ENCODE measurements at places on chromosomes 6 and 20.
A peak's percentile ranks its signal among the peaks of the same experiment; 100 is the strongest.

DNA sequence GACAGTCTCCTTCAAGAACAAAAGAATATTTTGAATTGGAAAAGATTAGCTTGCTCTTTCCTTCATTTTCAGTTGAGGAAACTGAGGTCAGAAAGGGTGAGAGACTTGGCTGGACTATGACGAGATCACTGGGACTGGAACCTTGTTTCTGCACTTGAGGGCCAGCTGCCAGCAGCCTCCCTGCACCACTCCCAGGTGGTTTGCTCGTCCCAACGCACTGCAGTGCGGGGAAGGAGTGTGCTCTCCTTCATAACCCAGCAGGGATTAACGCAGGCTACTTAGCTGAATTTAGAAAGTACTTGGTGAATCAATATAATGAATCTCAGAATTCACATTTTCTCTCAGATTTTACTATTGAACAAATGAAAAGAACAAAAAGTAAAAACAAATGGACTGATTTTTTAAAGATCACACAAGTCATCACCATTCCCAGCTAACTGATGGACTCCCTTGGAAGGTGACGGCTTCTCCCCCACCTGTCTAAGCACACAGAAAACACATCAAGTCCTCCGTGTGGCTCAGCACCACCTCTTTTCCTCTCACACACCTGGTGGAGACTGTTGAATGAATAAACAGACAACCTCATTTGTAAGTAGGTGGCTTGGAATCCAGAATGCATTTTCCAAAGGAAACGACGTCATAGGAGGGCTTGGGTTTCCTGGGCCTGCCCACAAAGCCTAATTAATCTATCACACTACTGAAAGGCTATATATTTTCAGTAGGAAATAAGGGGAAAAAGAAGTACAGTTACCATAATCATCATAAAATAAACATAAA, 121.0 kb downstream of the QRSL1 start:
- DNase-seq = no peak

DNA sequence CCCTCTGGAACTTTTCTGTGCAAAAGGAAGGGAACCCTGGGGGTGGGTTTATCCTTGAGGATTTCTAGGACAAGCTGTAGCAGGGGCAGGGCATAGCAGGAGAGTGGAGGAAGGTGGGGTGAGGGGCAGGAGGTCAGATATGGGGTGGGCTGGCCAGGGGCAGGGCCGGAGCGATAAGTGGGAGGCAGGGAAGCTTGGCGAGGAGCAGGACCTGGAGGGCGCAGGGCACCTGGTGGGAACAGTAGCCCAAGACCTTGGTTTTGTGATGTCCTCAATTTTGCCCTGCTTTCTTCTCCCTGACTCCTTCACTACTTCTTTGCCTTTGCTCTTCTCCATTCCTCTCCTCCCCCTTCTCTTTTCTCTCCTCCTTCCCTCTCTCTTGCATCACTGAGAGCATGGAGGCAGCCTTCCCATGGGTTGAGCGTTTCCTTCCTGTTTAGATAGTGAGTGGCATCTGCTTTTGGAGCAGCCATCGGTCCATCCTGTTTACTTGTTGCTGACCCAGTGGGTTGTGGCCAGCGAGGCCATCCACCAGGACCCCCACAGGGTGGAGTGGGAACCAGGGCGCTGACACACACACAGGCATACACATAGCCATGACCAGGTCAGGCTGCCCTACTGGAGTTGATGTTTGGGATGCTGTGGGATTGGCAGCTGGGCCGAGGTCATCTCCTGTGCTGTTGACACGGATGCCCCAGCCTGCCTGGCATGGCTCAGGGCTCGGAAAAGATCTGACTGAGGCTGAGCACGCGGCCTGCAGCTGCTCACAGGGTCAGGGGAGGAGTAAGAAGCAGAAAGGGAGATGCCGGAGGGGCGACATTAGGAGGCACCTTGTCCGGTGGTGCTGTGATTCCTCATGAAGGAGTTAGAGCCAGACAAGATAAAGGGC, 121.0 kb upstream of the RNF24 start:
- DNase-seq = no peak

DNA sequence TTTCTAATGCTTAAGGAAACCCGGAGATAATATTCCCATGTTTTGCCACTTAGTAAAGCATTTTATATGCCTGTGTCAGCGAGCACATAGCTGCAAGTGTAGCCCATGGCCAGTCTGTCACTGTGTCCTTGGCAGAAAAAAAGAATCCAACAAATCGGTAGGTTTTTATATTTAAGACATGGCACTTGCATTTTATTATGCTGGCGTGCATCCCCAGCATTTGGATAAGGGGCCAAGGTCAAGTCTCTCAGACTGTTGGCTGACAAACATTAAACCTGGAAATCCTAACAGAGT, 1.2 kb upstream of the ZNF184 start:
- no peak for DNase-seq

DNA sequence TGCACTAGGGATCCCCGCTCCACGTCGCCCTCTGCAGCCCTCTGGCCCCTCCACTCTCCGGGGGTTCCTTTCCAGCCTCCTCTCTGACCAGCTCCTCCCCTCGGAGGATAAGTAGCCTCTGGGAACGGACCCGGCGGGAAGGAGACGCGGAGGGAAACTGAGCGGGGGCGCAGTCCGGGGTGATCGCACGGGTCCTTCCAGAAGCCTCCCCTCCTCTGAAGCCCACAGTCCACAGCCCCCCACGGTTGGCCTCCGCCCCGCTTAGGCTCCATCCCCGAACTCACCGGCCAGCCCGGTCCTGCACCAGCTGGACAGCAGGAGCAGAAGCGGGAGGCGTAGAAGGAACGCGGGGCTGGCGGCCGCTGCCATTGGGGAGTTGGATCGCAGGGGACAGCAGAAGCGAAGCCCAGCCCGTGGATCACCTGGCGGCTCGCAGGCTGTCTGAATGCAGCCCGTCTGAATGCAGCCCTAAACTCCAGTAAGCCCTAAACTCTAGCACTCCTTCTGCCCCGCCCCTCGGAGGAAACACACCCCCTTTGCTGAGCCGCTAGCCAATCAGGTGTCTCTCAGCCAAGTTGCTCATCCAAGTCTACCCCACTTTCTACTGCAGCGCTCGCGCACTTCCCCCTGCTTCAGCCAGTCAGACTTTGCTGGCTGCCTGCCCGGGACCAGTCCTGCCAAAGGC, at the start of gene RAET1G:
RAET1G (minus strand) TSS at position 480 of the 685 bp plus-strand sequence; CDS start at position 369, 111 bp downstream.
- peak; percentile 62 for DNase-seq

DNA sequence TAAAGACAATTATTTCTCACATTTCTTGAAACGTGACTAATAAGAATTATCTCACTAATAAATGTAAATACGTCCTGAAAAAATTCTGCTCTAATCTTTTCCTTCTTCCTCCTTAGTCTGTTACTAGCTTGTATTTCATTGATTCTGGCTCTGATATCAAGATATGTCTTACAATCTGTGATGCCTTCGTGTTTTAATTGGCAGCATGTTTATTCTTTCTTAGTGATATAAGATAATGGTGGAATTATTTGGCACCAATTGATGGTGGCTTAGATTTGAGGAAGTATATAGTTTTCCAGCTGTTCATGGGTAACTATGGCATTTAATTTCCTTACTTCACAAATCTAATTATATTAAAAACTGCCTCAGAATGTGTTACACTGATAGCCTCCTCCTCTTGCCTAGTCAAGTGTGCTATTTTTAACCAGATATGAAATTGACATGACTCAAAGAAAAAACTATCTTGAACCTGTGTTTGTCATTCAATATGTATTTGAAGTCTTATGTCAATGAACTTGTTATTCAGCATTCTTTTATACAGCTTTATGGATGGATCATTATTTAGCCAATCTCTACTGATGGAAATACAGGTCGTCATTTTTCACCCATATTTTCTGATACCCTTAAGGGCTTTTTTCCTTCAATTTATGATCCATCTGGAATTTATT, 5.3 kb downstream of the CCNC start:
- DNase-seq = no peak

DNA sequence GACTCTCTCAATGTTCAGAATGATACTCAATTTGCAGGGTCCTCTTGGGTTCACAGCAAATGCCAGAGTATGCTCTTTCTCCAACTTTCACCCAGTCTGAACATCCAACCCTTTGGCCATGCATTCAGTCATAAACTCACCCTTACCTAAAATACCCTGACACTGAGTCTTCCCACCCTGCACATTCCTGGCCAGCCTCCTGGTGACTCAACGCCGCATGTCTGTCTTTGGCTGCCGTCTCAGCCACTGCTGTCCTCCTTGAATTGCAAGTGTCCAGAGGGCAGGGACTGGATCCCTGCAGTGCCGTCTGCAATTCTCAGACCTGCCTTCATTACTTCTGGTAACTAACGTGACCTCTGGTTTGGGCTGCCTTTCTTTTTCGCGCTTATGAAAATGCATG, 593.4 kb downstream of the QKI start:
- no peak for DNase-seq

DNA sequence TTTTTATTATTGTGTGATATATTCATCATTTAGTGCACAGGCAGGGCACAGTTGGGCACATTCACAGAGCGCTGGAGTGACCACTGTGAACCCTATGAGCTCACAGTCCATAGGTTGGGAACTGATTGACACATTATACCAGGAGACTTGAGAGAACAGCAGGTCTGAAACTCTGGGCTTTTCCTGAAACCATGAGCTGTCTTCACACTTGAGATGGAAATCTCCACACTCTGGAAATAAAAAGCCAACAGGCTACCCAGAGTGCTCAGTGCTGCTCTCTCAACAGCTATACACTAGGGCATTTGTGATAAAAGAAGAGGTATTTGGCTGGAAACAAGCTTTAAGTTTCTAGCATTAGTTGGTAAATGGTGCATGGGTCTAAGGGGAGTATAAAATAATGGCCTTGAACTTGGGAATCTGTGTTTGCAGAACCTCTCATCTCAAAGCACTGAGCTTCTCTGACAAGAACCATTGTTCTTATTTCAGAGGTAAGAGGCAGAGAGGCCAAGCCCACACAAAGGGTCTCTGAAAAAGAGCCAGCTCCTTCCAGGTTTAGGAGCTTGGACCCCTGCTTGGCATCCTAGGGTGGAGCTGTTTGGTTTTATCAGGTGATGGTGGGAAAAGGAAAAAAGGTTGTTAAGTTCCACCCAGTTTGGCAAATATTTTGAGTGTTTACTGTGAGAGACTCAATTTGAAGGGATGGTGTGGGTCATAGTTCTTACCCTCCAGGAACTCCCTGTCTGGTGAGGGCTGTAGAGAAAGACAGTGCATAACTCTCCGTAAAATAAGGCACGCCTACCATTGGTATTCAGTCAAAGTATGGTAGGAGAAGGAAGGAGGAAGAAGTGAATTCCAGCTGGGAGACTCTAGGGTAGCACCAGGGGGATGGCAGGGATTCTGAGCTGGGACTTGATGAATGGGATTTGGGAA, 14.5 kb downstream of the CHMP4B start:
- no peak for DNase-seq

GRCh38 chr6:17703256-17703694, 3.5 kb downstream of the NUP153 start:
- no peak for DNase-seq

DNA sequence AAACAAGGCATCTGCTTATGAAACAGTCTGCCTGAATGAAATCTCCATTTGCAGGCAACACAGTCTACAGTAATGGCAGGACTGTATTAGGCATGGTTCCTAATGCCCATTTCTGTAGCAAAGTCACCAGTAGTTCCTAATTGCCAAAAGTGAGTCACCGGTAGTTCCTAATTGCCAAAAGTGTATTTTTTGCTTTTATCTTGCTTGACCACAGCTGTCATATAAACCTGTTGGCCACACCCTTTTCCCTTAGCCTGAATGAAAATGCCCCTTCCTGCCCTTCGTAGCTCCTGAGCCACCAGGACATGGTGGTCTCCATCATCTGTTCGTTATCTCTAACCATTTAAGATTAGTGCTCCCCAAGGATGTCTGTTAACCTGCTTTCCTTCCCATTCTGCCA, 34.5 kb downstream of the MTHFD1L start:
- no peak for DNase-seq

GRCh38 chr6:25603251-25603650, 48.8 kb upstream of the SCGN start:
- DNase-seq = no peak

DNA sequence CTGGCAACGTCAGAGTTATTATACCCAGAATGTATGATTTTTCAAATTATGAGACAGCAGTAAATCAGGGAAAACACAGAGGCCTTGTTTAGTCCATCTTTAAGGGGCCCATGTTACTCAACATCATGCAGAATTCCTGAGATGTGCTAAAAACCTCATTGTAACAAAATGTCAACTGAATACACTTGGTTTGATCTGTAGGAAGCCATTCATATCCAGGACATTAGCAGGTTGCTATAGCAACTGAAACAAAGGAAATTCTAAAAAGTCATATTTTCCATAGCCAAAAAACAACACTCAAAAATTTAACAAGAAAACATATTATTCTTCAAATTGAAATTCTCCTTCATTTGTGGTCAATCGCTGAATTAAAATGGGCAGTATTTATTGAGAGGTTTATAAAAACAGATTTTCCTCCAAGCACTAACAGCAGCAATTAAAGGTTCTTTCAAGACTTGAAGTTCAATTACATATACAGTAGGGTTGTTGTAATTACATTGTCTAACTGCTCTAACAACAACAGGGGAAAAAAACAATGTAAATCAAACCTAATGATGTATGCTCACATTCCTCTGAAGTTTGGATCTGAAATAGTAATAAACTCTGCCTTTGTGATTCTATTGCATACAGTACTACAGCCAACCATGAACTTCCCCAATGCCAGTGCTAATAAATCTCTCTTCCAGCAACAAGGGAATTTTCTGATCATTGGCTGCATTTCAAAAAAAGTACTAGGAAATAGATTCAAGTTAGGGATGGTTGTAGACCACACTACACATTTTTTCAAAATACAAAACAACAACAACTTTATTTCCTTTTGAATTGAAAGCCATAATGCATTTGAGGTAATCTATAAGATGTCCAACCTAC, 34.9 kb downstream of the COL12A1 start:
- DNase-seq = no peak

DNA sequence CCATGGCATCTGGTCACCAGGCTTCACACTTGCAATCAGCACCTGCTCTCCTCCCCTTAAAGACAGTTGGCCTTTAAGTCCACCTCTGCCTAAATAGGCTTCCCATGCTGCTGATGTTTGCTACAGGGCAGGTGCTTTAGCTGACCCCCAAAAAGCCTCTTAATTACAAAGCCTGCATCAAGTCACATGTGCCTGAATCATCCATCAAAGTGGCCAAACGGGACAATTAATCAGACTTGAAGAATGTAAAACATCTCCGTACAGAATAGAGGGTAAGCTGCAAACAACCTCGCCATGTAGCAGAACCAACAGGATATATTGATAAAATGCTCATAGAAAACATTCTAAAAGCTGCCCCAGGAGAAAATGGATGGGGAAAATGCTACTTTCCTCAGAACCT, 7.4 kb downstream of the LY86 start:
- DNase-seq = no peak

All from stimulated activated CD8-positive, alpha-beta memory T cell treated with anti-CD3 and anti-CD28 coated beads, Interleukin-7, amount 100 ng/mL, for 24 hours (primary cell).